Astrocyte (in vitro differentiated cells and primary cell): ENCODE measurements at places on chromosomes 4 and X. TPM values are rescaled to one million over a fixed set of nuclear protein-coding genes. Genes with fewer than 3 reads are reported as not detected.
A peak's percentile ranks its signal among the peaks of the same experiment; 100 is the strongest.

DNA sequence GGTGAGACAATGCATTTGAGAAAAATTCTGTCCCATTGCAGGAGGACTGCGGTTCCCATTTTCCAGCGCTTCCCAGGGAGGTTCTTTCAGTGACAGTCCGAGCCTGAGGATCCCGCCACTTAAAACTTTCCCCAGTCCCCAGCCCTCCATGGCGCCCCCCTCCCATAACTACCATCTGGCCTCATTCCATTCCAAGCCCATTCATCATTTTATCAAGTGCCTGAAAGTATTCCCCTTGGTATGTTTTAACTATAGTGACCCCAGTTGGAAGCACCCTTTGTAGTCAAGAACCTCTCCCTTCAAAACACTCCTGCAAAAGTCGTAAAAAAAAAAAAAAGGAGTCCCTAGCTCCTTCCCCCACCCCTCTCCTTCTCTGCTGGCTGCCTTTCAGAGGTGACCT is 1.2 kb downstream of the RASL11B start:
- H3K4me1 ChIP-seq, result peaks cover 12% of the 10 kb centered on the region
- H3K27me3 ChIP-seq, result peaks cover 10% of the 10 kb centered on the region
- no peak overlapping the region for H3K4me3 ChIP-seq

Gene SLC25A53
- 5.0 and 5.3 TPM in 2 replicates for total RNA-seq

Gene PDE6B
- 2.8 and 3.7 TPM in 2 replicates for total RNA-seq

GRCh38 chr4:48017108-48017571 is 568 bp downstream of the NIPAL1 start:
- peaks cover 9% of the 10 kb centered on the region for H3K4me1 ChIP-seq
- H3K36me3 ChIP-seq, result no peaks in the 10 kb centered on the region
- H3K27me3 ChIP-seq, result no peaks in the 10 kb centered on the region
- H3K4me3 ChIP-seq, result peak overlapping the region; percentile 90
- DNase-seq, result peak; percentile 72
- peak overlapping the region; percentile 84 for H3K27ac ChIP-seq

DNA sequence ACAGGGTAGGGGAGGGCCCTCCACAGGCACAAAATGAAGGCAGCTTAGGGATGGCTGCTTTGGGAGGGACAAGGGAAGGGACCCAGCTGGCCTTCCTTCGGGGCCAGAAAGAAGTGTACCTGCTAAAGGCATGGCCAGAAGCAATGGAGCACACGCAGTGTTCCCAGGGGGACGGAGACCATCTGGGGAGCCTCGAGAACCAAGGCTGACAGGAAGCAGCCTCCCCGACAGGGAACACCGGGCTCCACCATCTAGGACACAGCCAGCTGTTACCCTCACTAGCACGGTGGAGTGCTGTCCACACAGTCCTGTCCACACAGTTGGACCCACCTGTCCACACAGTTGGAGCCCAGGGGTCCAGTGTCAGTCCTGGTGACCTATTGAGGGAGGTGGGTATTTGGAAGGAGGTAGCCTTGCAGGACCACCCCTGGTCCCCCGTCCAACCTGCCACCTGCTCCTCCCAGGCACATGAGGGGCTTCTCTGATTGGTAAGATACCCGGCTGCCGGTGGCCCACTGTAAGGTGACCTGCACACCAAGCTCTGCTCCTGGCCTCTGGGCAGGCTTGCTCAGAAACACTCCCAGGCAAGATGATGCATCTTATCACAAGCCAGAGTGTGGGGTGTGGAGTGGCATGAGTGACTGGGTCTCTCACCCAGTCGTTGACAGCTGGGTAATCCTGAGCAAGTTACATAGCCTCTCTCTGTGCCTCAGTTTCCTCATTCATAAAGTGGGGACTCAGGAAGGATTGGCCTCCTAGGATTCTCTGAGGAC is 20.5 kb upstream of the AFAP1 start:
- no peak overlapping the region for H3K4me3 ChIP-seq
- no peak for DNase-seq
- H3K27ac ChIP-seq, result peak overlapping the region; percentile 86
- H3K36me3 ChIP-seq, result no peaks in the 10 kb centered on the region
- peaks cover 25% of the 10 kb centered on the region for H3K4me1 ChIP-seq

Gene KLKB1
- 0.31 TPM in 1 of 2 replicates, not detected in the other for total RNA-seq

DNA sequence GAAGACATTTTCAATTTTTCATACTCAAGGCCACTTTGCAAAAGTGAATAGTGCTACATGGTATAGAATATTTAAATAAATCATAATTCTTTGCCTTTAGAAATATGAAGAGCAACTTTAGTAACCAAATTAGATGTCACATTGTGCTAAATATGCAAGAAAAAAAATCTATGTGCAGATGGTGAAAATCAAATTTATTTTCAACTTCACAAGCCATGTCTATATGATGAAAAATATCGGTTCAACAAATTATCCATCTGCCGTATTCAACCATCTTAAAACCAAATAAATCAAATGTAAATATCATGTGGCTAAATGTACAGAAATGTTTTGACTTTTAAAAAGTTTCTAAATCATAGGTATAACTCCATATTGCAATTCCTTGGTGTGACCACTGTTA is 398.2 kb downstream of the PABPC4L start:
- no peaks in the 10 kb centered on the region for H3K36me3 ChIP-seq
- H3K27me3 ChIP-seq, result no peaks in the 10 kb centered on the region
- DNase-seq, result no peak

- no peak overlapping the region for H3K27ac ChIP-seq
- H3K36me3 ChIP-seq, result no peaks in the 10 kb centered on the region
- H3K27me3 ChIP-seq, result no peaks in the 10 kb centered on the region
- DNase-seq, result no peak
Observed at GRCh38 chr4:174697202-174697601, 131.8 kb downstream of the GLRA3 start.

Gene TXK
- total RNA-seq, result 0.50 TPM in 1 of 2 replicates, not detected in the other

- H3K27me3 ChIP-seq, result no peaks in the 10 kb centered on the region
- no peak overlapping the region for H3K4me3 ChIP-seq
- H3K36me3 ChIP-seq, result no peaks in the 10 kb centered on the region
- peaks cover 3% of the 10 kb centered on the region for H3K4me1 ChIP-seq
Observed at GRCh38 chrX:3290561-3290960, 55.9 kb downstream of the MXRA5 start.

Gene SEPTIN6
- 24.7 and 25.3 TPM in 2 replicates for total RNA-seq

- no peak for DNase-seq
- H3K36me3 ChIP-seq, result no peaks in the 10 kb centered on the region
- H3K27me3 ChIP-seq, result no peaks in the 10 kb centered on the region
Observed at GRCh38 chrX:5829469-5829868, 399.2 kb downstream of the NLGN4X start.

Gene ADH1A
- total RNA-seq, result not detected in 2 replicates

DNA sequence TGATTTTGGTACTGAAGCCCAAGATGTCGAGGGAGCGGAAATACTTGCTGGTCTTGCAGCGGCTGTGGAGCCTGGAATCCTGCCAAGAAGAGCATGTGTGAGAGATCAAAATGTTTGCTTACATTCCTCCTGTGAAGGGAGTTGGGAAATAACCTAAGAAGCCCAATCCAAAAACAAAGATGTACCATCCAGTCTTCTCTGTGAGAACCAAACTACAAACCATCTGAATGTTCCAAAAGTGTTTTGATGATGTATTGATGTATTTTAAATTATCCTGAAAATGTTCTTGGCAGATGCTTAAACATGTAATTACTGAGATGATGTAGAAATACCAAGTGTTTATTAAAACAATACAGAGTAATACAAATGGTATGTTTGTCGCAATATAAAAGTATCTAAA is 10.1 kb upstream of the ADH1A start:
- no peaks in the 10 kb centered on the region for H3K4me1 ChIP-seq
- DNase-seq, result peak; percentile 76
- no peak overlapping the region for H3K4me3 ChIP-seq
- H3K27ac ChIP-seq, result no peak overlapping the region

- no peaks in the 10 kb centered on the region for H3K36me3 ChIP-seq
- H3K27ac ChIP-seq, result no peak overlapping the region
- no peak overlapping the region for H3K4me3 ChIP-seq
- DNase-seq, result no peak
Observed at GRCh38 chrX:154481195-154481594, 2.1 kb upstream of the LAGE3 start.

- H3K36me3 ChIP-seq, result no peaks in the 10 kb centered on the region
- H3K4me1 ChIP-seq, result no peaks in the 10 kb centered on the region
- DNase-seq, result no peak
- H3K4me3 ChIP-seq, result no peak overlapping the region
- no peaks in the 10 kb centered on the region for H3K27me3 ChIP-seq
- H3K27ac ChIP-seq, result no peak overlapping the region
Observed at GRCh38 chr4:106401157-106401556, 32.6 kb upstream of the GIMD1 start.

DNA sequence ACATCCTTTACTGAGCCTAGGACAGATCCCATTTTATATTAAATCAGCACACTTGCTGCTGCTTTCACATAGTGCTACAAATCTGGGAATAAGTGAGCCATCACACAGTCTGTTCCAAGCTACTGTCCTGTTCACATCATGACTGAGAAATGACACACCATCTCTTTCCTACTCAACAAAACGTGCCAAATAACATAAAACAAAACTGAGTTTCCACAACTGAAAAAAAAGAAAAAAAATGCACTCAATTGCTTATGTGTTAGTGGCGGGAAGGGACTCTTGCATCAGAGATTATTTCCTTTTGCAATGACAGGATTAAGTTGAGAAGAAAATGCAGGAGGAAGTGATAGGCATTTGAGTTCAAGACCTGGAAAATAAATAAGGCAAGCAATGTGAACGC is 109.0 kb downstream of the SHROOM4 start:
- peaks cover 16% of the 10 kb centered on the region for H3K4me1 ChIP-seq
- H3K4me3 ChIP-seq, result no peak overlapping the region
- no peak for DNase-seq
- H3K27ac ChIP-seq, result no peak overlapping the region
- no peaks in the 10 kb centered on the region for H3K36me3 ChIP-seq

Gene PGRMC1
- 118 and 120 TPM in 2 replicates for total RNA-seq

DNA sequence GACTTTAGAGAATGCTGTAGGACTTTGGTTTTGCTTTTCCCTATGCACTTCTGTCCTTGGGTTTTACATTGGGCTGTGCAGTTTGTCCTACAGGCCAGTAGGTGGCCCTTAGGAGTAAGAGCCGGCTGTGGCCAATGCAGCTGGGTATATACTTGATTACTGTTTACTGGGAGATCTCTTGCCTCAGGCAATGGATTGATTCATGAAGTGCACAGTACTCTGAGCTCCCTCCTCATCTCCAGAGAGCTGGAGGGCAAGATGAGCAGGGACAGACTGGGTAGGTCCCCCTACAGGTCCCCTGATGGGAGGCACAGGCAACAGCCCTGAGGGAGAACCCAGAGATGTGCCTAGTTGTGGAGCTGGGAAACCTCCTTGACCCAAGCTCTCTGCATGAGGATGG is 103.8 kb upstream of the QRFPR start:
- no peaks in the 10 kb centered on the region for H3K27me3 ChIP-seq
- no peak overlapping the region for H3K27ac ChIP-seq
- H3K4me3 ChIP-seq, result no peak overlapping the region
- DNase-seq, result peak; percentile 36
- H3K4me1 ChIP-seq, result no peaks in the 10 kb centered on the region

DNA sequence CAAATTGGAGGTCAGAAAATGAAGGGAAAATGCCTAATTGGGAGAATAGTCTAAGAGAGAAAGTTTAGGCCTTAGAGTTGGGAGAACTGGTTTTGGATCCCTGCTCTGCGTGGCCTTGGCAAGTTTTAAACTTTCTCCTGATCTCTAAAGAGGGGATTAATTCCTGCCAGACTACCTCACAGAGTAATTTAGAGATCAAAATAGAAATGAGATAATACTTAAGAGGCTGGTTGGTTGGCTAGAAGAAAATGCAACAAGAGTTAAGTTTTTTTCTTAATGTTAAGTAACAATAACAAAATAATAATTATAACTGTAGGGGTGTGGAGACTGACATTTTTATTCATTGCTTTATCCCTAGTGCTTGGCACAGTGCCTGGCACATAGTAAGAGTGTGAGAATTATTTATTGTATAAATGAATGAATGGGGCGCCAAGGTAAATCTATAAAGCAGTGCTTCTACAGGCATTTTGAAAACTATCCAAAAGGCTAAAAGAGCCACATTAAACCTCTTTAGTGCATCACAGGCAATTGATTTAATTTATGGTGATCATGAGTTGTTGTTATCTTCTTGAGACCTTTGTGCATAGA is 160.5 kb downstream of the RASL11B start:
- peaks cover 13% of the 10 kb centered on the region for H3K4me1 ChIP-seq
- H3K4me3 ChIP-seq, result no peak overlapping the region
- no peaks in the 10 kb centered on the region for H3K36me3 ChIP-seq
- H3K27me3 ChIP-seq, result no peaks in the 10 kb centered on the region
- no peak for DNase-seq

DNA sequence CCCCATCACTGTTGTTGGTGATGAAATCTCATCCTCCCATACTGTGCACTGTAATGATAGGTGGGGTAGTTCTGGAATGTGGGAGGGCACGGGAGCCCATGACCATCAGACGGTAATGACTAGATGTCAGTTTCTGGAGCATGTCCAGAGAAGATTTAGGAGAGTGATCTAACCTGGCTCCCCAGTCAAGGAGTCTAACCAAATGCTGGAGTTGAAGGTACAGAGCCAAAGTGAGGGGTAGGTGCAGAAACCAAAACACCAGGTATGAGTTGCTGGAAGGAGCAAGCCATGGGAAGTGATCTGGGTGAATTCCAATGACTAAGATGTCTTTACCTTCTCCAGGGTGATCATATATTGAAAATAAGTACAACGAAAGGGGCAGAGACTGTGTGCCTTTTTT is 296.9 kb downstream of the INPP4B start:
- DNase-seq, result no peak
- H3K36me3 ChIP-seq, result no peaks in the 10 kb centered on the region
- H3K27me3 ChIP-seq, result no peaks in the 10 kb centered on the region
- peaks cover 25% of the 10 kb centered on the region for H3K4me1 ChIP-seq

GRCh38 chrX:137363559-137363958 is 202.4 kb upstream of the ZIC3 start:
- no peaks in the 10 kb centered on the region for H3K36me3 ChIP-seq
- no peaks in the 10 kb centered on the region for H3K27me3 ChIP-seq
- no peaks in the 10 kb centered on the region for H3K4me1 ChIP-seq
- no peak overlapping the region for H3K27ac ChIP-seq
- no peak overlapping the region for H3K4me3 ChIP-seq
- DNase-seq, result no peak

Gene SHROOM2
- total RNA-seq, result 15.9 and 16.0 TPM in 2 replicates

Gene HPSE
- total RNA-seq, result 0.75 and 0.94 TPM in 2 replicates

Gene ZNF185
- 7.8 and 16.2 TPM in 2 replicates for total RNA-seq

- DNase-seq, result no peak
- no peak overlapping the region for H3K4me3 ChIP-seq
- H3K36me3 ChIP-seq, result no peaks in the 10 kb centered on the region
- no peaks in the 10 kb centered on the region for H3K4me1 ChIP-seq
- H3K27me3 ChIP-seq, result no peaks in the 10 kb centered on the region
- no peak overlapping the region for H3K27ac ChIP-seq
Observed at GRCh38 chr4:184762100-184762499, 28.2 kb upstream of the CENPU start.

DNA sequence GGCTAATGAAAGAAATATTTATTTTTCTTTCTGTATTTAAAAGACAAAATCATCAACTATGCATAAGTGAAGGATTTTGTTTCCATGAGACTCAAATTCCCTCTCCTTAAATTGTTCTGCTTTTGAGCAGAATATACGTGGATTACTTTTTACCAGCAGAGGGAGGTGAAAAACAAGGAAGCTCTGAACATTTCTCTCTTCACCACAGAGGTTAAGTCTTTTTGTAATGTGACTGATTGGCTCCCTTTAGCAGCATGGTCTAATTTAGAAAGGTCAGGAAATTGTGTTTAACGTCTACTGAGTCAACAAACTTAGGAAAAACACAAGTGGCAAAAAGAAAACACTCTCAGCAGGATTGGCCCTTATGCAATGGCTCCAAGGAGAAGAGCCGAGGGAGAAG is 55.1 kb upstream of the F9 start:
- H3K4me3 ChIP-seq, result no peak overlapping the region
- DNase-seq, result no peak
- no peaks in the 10 kb centered on the region for H3K4me1 ChIP-seq
